Urinary bladder (tissue), 4 donors: ENCODE measurements at places on chromosomes 5 and 9.

DNA sequence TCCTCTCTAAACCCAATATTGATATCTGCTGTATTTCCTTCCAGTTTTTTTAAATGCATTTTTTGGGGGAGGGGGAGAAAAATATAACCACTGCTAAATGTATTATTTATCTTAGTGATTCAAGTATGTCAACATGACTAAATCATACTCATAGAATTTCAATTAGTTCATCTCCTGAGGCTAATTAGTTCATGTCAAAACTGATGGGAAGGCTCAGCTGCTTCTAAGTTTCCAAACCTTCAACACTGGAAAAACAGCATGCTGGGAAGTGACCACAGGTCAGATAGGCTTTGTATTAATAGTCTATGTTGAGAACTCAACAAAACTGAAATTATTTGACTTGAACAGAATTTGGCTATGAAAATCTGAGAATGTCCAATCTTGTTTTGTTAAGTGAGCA, 118.7 kb downstream of the TTLL11 start:
- DNase-seq = no peak

DNA sequence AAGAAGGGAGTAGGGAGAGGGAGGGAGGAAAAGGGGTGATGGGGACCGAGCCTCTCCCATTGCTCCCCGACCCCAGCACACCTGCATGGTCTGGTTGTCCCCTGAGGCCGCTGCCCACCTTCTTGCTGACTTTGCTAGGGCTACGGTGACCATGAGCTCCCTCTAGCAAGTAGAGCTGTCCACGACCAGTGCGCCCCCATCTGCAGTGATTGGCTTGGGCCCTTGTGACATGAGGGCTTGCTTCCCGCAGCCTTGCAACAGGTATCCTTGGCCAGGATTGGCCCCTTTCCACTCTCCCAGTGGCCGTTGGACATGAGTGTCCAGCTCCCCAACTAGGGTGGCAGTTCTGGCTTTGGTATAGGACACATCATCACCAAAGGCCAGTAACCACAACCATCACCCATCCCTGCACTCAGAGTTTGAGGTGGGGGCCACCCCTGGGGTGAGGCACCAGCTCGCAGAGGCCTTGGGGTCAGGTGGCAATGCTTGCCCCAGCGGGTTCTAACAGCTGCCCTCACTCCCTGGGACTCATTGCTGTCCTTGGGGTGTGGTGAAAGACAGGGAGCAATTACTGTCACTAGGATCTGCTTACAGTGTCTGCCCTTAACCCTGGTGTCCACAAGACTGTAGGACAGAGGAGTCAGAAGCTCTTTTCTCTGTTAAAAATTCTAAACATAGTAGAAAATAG, 17.2 kb upstream of the NINJ1 start:
- DNase-seq = no peak

DNA sequence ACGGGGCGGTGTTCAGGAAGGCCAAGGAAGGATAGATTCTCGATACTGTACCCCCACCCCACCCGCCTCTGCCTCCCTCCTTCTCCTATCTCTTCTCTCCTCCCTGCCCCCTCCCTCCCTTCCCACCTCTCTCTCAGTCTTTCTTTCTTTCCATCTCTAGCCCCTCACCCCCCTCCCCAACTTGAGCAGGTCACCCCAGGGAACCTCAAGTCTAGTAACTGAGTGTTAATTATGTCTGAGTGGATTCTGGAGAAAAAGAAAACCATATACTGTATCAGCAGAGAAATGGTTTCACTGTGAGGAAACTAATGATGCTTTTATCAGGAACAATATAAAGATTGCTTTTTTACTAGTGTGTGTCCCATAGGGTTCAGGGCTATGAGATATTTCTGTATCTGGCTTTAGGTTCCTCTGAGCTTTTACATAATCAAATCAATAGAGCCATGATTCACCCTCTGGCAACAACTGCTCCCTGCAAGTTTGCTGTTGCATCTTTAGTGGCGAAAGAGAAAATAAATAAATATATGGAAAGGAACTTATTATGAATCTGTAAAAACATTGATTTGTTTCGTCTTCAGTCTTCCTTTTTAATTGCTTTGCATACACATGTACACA, 639.7 kb downstream of the CCDC171 start:
- DNase-seq = no peak

- no peak for DNase-seq
These were observed 172.6 kb downstream of the FGF18 start for GRCh38 chr5:171592076-171592475.

- no peak for DNase-seq
These were observed 64.5 kb downstream of the ENTREP1 start for GRCh38 chr9:69389437-69389995.

DNA sequence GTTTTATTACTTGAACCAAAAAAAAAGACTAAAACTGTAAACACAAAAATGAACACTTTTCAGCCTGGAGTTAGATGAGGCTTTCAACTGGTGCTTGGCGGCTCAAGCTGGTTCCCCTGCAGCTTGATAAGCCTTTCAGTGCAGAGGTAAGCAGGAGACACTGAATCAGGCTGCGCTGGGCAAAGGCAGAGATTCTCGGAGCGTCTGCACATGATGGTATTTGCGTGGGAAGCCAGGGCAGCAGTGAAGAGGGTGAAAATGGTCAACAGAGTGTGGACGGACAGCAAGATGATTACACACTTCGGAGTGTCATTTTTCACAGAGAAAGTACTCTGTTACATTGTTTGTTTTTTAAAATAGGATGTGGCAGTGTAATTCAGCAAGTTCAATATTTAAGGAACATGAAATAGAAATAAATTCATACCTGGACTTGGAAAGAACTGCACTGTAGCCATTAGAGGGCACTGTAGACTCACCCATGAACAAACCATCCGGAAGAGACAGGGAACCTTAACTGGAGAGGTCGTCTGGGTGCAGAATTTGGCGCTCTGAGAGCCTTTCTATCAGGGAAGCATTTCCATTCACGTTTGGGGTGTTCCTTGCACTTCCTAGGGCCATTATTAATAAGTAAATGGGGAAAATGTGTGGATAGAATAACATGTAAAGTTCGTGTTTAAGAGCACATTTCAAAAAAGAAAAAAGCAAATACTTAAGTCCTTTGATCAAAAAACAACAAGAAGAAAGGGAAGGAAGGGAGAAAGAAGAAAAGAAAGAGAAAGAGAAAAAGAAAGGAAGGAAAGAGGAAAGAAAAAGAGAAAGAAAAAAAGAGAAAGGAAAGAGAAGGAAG, 69.8 kb downstream of the ICE1 start:
- DNase-seq = peak; percentile 25

DNA sequence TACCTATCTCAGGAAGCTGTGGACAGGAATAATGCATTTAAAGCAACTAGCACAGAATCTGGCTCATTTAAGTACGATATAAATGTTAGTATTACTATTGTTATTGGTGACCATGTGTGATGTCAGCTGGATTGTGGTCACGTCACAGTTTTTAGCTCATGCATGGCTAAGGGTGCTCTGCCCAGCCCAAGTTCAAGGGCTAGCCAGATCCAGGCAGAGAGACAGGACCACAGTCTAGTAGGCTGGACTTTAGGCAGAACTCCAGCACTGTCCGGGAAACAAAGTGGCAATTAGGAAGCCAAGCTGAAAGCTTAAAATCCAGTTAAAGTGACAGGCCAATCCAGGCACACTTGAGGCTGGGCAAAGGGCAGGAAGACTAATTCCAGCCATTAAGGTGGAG, 273.6 kb downstream of the ADAMTSL1 start:
- no peak for DNase-seq

DNA sequence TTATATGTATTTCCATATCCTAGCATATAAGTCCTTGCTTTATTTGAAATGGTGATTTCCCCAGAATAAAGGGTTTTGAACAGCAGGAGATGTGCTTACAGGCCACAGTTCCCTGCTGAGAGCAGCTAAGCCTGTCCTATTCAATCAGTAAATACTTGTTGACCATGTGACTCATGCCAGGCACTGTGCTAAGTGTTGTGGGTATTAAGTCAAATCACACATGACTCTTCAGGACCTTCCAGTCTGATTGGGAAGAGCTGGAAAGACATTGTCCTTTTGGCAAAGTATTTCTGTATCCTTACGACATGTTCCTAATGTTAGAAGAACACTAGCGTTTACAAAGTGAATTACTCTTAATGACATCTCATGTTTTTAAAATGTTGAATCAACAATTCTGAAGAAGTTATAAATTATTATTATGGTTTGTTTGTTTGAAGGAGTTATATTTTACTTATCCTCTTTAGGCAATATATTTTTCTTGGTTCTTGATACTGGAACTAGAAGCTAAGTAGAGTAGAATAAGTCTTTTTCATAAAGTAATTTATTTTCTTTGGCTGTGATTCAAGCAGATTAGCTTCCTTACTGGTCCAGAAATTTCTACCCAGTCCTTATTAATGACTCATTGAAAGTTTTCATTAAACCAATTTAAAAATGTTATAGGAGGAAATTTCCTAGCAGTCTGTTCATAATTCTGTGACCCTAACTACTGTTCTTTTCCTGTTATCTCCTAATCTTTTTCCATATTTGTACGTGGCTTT, 82.1 kb downstream of the GAPVD1 start:
- peak; percentile 37 for DNase-seq

- DNase-seq = no peak
These were observed 1018.0 kb downstream of the CDH18 start for GRCh38 chr5:18970000-18970399.

DNA sequence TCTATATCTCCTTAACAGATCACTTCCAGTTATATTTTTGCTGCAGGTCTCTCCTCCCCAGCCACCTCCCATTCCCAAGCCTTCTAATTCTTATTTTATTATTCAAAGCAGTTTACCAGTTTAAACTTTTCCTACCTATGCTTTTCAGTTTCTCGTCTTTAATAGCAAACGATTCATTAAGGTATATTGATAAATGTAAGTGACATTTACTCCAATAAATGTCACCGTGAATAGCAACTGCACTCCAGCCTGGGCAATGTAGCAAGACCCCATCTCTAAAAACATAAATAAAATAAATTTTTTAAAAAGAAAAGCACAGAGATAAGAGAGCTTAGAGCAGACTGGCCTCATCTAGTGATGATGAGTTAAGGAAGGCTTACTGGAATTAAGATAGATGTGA, 42.6 kb downstream of the ARRDC3 start:
- DNase-seq = no peak

- DNase-seq = no peak
These were observed 51.3 kb downstream of the SAXO1 start for GRCh38 chr9:18981476-18982261.

DNA sequence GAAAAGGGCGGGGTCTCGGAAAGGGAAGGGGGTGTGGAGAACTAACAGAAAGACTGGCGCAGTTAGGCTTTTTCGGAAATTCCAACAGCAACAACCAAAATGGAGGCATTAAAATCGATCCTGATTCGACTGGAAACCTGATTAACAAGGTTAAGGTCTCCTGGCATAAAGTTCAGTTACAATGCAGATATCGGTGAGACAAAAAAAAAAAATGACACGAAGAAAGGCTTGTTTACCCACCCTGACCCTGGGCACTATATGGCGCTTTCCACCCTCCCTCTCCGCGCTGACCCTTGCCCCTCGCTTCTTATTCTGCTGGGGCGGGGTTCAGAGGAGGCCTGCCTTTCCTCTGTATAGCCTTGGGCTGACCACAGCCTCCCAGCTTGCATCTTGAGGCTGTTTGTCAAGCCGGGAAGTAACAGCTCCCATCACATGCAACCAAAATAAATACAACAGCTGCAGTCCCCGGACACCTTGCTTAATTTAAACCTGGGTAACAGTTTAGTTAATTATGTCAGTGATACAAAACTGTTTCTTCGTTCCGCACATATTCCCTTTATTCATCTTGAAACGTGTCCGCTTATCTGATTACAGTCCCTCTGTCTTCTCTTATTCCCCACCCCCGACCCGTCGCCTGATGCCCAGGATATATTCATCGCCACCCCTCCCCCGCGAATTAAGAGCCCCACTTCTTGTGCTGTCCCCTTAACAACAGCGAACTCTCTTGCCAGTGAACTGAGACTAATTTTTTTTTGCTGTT, 795 bp upstream of the PJA2 start:
- DNase-seq = peak; percentile 35

GRCh38 chr5:62317810-62318209, 11.8 kb downstream of the KIF2A start:
- no peak for DNase-seq

- DNase-seq = no peak
These were observed 220.1 kb downstream of the MEF2C start for GRCh38 chr5:88662846-88663245.

GRCh38 chr5:1865948-1866347, 16.8 kb downstream of the IRX4 start:
- no peak for DNase-seq

DNA sequence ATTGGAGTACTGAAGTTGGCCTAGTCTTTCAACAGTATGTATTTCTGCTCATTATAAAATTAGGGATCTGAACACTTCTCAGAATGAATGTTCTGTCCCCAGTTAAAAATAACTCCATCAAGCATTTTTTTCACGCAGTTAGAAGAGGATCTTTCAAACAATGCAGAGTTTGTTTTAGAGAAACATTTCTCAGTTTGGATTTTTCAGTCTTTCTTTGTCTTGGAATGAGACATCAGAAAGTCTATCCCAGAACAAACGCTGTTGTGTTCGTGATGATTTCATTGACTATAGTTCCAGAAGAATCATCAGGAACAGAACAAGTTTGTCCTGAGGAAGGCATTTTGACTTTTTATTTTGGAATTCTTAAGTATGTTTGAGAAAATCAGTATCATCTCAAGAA, 218.7 kb downstream of the ARRDC3 start:
- DNase-seq = no peak
